ENCODE measurements at places on chromosomes 6 and 20.
A peak's percentile ranks its signal among the peaks of the same experiment; 100 is the strongest.

DNA sequence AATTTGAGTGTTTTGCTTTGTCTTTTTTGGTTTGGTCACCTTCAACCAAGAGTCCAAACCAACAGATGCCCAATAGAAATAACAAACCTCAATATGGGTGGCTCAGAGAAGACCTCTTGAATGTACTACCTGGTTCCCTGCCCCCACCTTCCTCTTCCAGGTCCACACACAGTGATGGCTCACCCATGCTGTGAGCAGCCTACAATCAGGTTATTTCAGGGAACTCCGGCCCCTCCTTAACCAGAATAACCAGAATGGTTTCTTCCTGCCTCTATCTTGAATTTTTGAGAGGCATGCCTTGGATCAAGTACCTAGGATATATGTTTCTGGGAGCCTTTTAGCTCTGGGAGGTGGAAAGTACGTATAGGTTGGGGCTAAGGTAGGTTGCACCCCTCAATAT lies 327.1 kb upstream of the PRDM1 start:
- DNase-seq = no peak

DNA sequence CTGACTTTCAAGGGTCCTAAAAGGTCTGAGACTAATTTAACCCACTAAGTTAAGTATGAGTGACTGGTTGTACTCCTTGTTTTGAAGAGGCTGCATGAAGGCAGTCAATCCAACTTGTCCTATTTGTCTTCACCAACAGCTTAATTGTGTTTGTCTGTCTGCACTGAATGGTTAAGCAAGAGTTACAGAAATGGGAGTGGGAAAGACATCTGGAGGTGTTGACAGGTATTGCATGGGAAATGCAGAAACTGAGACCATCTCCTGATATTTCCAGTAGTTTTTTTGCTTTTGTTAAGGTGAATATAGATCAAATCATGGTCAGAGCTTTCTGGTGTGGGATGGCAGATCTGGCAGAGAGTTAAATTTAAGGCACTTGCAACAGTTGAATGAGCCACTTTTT lies 6.5 kb downstream of the FUT9 start:
- DNase-seq = no peak

DNA sequence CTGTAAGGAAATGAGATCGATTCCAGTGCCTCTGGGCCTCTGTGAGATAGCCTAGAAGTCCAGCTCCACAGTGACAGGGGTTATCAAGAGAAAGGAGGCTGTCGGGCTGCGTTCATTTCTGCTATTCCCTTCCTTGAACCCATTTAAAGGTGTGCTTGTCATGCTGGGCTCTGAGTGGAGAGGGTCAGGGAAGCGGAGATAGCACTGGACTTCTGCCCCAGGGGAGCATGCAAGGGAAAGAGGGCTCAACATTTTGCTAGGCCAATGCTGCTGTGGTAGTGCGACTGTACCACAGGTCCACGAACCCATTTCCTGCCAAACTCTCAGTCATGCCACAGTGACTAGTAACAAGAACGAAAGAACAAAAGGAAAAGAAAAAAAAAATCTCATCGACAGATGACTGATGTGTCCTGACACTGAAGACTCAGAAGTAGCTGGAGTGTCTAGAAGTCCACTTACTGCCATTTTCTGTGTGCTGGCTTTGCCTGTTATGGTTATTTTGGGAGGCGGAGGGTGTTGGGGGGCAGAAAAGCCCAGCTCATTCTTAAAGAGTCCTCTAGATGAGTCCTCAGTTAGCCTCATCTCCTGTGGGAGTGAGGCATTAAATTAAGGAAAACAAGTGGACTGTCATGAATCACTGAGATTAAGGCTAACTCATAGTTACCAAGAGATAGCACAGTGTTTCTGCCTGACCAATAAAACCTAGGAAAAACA lies 8.1 kb downstream of the NEDD9 start:
- DNase-seq = no peak

DNA sequence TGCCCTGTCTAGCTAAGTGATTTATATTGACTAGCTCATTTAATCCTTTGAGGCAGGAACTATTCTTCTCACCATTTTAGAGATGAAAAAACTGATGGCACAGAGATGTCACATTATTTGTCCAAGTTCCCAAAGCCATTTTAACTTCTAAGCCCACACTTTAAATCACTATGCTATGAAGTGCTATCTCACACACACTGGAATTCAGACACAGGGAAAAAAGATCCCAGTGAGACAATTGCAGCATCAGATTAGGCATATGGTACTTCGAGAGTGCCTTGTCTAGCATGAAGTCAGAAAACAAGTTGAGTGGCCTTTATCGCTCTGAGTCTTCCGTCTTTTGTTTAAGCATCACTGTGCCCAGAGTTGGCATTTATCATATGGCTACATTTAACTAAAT lies 54.1 kb upstream of the PDE7B start:
- DNase-seq = no peak

DNA sequence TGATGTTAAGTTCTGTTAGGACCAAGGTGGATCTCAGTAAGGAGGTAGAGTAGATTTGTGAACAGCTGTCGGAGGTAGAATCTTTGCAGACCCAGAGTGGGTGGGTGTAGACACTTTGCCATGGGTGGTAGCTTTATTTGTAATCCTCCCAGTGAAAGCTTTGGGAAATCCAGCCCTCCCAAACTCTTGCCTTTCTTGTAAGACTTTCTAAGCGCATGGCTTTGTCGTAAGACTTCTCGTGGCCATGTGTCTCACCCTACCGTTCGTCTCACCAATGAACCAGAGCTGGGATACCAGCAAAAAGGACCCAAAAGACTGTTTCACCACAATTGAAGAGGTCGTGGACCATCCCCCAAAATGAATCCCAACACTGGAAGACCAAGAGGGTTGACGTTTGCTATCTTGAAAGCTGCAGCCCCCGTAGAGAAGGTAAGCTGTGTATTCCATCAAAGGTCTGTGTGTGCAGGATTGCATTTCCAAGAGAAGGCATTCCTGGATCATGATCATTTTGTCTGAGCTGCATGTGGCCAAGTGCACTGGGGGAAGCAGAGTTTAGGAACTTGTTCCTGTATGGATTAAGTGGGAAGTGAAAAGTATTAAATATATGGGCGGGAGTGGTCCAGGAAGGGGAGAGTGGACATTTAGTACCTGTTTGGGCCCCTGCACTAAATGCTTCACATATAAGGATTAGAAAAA lies 5.8 kb upstream of the TMEM14A start:
- no peak for DNase-seq

DNA sequence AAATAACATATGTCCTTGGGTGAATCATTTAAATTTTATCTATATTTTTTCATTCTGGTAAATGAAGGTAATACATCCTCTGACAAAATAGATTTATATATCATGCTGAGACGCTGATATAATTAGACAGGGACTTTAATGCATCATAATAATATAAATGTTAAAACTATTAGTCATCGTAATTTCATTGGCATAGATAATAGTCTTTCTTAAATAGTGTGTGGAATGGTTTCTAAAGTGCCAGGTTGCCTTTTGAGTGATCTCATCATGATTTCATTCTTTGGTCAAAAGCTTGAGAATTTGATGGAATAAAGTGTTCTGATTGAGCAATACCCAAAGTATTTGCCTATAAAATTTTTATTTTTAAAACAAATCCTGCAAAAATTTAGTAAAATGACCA lies 43.2 kb upstream of the BMP5 start:
- no peak for DNase-seq

DNA sequence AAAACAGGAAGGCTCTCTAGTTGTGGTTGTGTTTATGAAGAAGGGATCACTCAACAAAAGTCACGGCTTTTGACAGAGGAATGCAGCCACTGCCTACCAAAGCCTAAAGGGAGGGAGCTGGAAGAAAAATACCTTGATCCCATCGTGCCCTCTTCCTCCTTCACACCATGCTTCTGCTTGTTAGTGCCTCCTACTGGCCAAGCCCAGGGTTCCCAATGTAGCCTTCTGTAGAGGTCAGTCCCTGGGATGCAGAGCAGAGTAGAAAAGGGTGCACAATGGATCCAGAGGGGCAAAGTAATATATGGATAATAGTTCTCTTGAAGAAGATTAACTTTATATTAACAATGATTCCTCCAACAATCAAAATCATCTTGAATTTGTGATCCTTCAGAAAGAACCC lies 293.5 kb upstream of the FERMT1 start:
- DNase-seq = no peak

DNA sequence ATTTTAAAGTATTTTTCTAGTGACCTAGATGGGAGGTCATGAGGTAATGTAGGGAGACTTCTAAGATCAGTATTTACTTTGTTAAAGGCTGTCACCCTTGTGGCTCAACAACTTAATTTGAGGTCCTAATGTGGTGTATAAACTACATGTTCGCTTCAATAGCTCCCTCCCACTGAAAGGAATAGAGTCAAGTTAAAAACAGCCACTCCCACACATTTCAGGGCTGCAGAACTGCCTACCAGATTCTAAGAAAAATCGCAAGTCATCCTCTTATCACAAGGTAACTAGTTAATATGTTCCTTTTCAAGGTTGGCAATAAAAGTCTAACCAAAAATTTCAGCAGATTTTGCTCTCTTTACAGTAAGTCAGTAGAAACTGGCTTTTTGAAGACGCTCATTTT lies 15.1 kb downstream of the GSTA1 start:
- no peak for DNase-seq

GRCh38 chr20:59314997-59315396 lies 14.6 kb downstream of the EDN3 start:
- no peak for DNase-seq

- DNase-seq = no peak
Measured at GRCh38 chr6:165229216-165229615, 80.2 kb downstream of the C6orf118 start.

- no peak for DNase-seq
Measured at GRCh38 chr20:60242836-60243505, 284.7 kb downstream of the CDH26 start.

GRCh38 chr6:13013681-13014503 lies 297.3 kb downstream of the PHACTR1 start:
- DNase-seq = peak; percentile 62

DNA sequence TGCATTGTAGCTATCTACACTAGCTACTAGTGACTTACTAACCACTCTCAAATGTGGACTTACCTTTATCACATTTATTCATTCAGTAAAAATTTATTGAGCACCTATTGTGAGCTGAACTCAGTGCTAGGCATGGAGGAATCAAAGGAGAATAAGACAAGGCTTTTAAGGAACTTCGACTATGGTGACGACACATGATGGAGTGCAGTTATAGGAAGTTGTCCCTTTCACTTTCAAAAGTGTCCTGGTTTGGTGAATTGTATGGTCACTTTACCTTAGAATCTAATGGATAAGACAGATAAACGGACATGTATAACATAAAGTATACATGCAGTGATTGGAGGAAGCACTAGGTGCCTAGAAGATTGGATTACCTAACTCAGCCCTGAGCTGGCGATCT lies 4.3 kb downstream of the AKAP7 start:
- DNase-seq = no peak

DNA sequence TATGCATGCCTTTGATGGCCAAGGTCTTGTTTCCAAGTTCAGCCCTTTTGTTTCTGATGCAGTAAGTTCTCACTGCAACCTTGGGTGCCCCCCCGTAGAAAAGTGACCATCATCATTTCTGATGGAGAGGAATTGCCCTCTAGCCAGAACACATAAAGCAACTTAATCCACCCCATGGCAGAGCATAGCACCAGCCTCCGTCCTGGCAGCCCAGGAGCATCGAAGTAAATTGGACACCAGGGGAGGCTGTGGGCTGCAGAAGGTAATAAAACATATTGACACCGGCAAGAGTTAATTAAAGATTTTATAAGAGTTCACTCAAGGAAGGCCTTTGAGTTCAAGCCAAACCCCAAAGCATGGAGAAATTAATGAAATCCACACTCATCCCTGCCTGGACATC lies 39.2 kb upstream of the CST7 start:
- DNase-seq = no peak

GRCh38 chr6:20599302-20600051 lies 65.2 kb downstream of the CDKAL1 start:
- no peak for DNase-seq

- no peak for DNase-seq
Measured at GRCh38 chr6:156199182-156199581, 578.0 kb upstream of the ARID1B start.

DNA sequence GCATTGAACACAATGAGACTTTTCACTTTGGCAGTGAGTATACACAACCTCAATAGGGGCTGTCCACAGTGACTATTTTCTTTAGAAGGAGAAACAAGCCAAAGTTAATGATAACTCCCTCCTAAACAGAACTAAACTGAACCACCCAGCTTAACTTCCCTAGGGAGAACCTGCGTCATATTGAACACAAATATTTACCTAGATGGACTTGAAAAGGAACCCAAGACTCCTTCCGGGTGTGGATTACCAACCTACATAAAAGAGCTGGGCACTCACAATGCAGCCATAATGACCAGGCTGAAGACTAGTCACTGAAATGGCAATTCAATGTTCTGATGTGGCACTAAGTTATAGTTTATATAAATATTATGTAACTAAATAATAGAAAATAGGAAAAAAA lies 160.6 kb downstream of the IBTK start:
- no peak for DNase-seq

GRCh38 chr6:130202782-130203181 lies 20.0 kb downstream of the SAMD3 start:
- no peak for DNase-seq

DNA sequence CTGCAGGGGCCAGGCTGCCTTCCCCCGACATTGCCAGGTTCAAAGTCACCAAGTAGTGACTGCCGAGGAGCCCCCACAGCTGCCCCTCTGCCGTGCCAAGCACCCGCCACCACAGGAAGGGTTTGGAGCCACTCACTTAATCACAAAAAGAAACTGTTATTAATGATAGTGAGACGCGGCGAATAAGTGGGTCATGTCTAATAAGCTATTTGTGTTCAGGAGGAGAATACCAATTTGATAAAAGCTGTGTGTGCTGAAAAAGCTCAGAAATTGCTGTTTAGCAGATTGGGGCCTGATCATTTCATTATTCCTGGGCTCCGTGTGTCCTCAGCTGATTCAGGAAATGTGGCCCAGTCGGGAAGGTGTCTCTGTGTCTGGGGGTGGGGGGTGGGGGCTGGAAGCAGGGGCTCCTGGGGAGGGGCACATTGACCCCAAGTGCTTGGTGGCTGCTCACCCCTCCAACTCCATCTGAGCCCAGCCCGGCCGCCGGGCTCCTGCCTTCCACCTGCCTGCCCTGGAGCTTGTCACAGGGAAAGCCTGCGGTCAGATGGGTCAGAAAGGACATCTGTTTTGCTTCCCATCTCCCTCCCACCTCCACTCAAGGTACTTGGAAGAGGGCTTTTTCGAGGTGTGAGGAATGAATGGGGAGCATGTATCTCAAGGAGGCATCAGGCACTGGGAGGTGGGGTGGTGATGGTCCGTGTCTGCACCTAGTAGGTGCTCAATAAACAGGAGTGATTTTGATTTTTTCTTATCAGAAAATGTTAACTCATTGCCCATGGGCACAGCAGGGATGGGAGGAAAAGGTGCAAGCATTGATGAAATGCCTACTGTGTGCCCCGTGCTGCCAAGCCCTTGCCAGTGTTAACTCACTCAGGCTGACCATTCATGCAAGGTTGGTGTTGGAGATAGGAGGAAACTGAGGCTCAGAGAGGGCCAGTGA lies 3.0 kb downstream of the VSTM2L start:
- DNase-seq = no peak
